NCI-H1105 treated with DMSO at 0.1 percent for 48 hours (cell line): ENCODE measurements at places on chromosomes 2 and 18.

- DNase-seq, result no peak
These were observed 64.4 kb downstream of the SP110 start for GRCh38 chr2:230155359-230155758.

DNA sequence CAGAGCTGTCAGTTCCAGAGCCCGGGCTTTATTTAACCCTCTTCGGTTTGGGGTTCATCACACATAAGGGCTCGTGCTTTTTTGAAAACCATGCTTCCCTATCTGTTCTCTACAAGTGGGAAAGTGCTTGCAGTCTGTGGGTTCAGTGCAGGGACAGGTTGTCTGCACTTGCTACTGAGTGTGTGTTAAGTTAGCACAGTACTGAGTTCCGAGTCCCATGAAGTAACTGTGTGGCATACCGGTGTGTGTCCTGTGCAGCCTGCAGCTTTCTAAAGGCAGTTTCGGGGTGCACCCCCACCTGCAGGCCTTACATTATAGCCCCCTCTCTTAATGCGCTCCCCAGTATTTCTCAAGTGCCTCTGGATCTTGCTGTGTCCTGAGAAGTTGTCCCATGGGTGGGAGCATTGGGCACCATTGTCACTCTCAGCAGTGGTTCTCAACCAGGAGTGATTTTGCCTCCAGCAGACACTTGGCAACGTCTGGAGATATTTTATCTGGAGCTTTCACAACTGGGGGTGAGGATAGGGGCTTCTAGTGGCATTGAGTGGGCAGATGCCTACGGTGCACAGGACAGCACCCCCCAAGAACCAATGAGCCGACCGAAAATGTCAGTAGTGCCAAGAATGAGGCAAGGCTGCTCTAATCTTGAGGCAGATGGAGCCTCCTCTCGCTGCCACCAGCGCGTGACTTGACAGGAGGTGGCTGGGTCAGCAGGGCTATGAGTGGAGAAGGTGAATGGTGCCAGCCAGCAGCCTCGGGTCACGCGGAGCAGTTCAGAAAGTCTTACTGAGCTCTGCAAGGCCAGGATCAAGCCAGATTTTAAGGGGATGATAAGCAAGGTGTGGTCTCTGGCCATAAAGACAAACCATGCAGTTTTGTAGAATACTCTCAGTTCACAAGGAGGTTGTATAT is 152.2 kb downstream of the SMAD7 start:
- no peak for DNase-seq

GRCh38 chr2:190340369-190340768 is 3.0 kb upstream of the INPP1 start:
- peak; percentile 8 for DNase-seq

GRCh38 chr2:30436859-30437435 is 10.1 kb upstream of the LCLAT1 start:
- DNase-seq, result no peak

DNA sequence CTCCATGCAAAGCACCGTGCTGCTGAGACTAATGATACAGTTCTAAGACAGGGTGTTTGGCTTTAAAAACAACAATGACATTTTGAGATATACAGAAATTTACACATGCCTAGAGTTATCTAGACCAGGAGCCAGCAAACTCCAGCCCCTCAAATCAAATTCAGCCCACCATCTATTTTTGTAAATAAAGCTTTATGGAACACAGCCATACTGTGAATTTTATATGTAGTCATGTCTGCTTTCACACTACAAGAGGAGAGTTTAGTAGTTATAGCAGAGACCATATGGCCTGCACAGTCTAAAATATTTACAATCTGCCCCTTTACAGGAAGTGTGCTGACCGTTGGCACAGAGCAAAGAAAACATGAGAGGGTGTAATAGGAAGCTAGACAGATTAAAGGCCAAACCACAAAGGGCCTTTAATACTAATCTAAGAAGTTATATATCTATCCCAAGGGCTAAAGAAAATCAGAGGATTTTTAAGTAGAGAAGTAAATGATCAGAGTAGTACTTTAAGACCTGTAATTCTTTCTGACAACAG is 39.4 kb downstream of the NBAS start:
- DNase-seq, result no peak

GRCh38 chr18:73340135-73340977 is 472.6 kb upstream of the NETO1 start:
- no peak for DNase-seq

GRCh38 chr2:102283996-102284395 is 27.4 kb upstream of the IL1RL1 start:
- no peak for DNase-seq

GRCh38 chr2:169066897-169067296 is 2.5 kb upstream of the DHRS9 start:
- DNase-seq, result no peak

- DNase-seq, result peak; percentile 33
These were observed 50.7 kb upstream of the HNRNPA3 start for GRCh38 chr2:177161741-177162460.

GRCh38 chr2:52594026-52594425 is 1173.6 kb upstream of the CHAC2 start:
- DNase-seq, result no peak

- peak; percentile 3 for DNase-seq
These were observed 345.7 kb downstream of the CYP26B1 start for GRCh38 chr2:71801969-71802368.

GRCh38 chr2:203656522-203657287 is 49.7 kb upstream of the CD28 start:
- no peak for DNase-seq

- no peak for DNase-seq
These were observed 10.5 kb upstream of the IKZF2 start for GRCh38 chr2:213161759-213162515.

GRCh38 chr2:170176212-170176611 is 1.7 kb upstream of the MYO3B start:
- no peak for DNase-seq

- no peak for DNase-seq
These were observed 39.2 kb upstream of the ACTR3 start for GRCh38 chr2:113850687-113851086.

DNA sequence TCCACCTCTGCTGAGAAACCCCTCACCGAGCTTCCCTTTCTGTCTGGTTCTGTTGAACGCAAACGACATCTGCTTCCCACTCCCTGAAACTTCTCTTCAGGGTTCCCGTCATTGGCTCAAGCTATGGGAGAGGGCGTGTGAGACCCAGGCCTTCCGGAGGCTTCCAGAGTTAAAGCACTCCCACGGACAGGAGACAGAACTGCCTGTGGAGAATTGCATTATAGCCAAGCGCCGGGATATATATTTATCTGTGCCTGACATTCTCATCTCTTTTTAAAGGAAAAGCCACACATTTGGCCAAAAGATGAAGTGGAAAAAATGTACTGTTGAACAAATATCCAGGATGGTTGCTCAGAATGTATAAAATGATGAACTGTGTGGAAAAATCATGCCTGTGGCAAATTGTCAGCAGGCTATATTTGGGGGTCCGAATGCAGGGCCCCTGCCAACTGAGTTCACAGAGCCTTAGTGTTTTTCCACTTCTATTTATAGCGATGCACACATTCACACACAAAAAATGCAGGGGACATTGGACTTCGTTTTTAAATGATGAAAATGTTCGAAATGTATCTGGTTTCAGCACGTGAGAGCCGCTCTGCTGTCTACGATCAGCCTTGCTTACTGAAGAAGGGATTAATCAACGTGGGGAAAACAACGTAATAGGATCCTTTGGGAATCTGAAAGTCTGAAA is 59.5 kb downstream of the E2F6 start:
- DNase-seq, result no peak

GRCh38 chr18:64720781-64721464 is 572.0 kb upstream of the LINC00305 start:
- DNase-seq, result no peak

GRCh38 chr2:109645412-109646184 is 31.4 kb downstream of the SOWAHC start:
- no peak for DNase-seq

DNA sequence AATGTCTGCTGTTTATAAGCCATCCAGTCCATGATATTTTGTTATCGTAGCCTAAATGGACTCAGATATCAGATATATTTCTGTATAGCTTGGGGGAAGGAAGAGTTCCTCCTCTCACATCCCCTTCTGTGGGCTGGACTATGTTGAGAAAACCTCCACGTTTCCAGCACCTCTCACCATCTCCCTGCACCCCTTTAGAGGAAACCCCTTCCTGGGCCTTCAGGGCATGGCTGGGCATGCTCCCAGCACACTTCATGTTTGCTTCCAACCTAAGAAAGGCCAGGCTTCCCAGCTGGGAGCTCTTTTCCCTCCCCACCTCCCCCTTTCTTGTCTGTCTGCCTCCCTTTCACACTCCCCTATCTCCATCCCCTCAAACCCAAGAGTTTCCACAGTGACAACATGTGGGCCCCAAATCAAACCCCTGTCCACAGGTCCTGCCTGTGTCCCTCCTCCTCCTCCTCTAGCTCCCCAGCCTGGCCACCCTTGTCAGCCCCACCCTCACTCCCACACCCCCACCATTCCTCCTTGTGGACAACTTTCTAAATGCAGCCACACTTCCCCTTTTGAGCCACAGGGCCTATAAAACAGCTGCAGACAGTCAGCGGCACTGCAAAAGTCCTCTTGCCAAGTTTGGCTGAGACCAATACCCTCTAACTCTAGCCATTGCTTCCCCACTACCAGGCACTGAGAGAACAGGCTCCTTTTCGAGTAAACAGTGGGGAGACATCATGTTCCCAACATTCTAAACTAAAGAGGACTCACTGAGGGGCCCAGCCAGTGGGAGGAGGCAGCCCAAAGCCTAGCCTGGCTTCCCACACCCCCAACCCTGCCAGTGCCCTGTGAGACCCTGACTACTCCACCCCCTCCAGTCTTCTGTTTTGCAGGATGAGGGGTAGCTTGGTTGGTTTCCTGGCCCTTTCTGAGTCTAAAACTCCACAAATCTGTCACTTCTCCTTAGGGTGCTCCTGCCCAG is 120.5 kb downstream of the ZFP36L2 start:
- no peak for DNase-seq

GRCh38 chr18:543447-544078 is 36.6 kb upstream of the CETN1 start:
- no peak for DNase-seq

- no peak for DNase-seq
These were observed 19.3 kb upstream of the PDE1A start for GRCh38 chr2:182446087-182446486.

GRCh38 chr2:232138441-232138840 is 176.9 kb downstream of the DIS3L2 start:
- DNase-seq, result no peak

DNA sequence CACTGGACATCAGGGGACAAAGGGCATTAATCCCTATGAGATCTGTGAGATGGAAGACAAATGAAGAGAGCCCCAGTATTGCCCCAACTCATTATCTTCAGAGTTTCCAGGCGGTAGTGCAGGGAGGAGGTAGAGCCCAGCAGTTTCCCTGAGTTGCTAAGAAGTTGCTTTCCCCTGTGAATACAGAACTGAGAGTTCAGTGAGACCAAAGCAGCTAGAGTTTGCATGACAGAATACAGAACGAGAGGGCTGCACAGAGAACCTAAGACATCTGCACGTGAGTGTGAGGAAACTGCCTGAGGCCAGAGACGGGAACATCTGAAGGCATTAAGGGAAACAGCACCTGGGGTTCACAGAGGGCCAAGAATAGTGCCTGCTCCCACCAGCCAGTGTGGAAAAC is 18.1 kb upstream of the PGAP1 start:
- DNase-seq, result no peak

DNA sequence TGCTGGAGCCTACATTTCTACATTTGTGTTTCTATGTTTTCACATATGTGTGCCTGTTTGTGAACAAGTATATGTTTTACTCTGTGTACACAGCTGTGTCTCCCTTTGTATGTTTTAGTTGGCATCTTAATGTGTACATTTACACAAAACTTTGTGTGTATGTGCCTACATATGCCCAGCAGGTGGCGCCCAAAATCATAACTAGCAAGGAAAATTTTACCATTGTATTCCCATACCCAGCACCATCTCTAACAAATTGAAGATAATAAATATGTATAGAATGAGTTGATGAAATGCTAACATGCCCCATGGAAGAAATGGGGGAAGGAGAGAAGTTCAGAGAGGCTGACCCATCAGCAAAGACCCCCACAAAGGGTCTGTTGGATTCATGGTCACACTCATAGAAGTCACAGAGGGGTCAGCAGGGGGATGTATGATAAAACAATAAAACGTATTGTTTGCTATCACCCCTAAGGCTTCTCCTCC is 48.1 kb downstream of the PKDCC start:
- DNase-seq, result peak; percentile 60

DNA sequence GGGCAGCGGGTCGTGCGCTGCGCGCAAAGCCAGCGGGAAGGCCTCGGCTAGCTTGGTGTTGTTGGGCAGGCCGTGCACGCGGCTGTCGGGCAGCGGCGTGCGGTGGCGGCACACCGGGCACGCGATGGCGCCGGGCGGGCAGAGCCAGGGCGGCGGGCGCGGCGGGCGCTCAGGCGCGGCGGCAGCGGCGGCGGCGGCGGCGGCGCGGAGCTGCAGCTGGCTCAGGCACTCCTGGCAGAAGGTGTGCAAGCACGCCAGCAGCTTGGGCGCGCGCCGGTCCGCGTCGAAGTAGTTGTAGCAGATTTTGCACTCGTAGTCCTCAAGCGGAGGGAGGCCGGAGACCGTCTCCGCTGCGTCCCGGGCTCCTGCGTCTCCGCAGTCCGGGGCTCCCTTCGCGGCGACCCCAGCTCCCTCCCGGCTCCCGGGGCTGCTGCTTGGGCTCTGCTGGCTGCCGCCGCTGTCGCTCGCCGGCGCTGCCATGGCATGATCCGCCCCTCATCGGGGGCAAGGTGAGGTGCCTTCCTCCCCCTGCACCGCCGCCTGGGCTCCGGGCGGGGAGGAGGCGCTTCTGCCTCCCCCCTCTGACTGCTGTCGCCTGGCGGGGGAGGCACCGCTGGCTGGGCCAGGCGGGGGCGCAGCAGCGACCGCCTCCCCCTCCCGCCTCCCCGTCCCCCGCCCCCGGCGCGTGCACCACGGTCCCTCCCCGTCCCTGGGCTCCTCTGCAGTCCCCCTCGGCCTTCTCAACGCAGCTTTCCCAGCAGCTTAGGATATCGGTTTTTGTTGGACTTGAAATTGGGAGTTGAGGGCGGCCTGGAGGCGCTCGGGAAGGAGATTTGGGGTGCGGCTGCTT is 21.0 kb upstream of the PAX3 start:
- peak; percentile 58 for DNase-seq

DNA sequence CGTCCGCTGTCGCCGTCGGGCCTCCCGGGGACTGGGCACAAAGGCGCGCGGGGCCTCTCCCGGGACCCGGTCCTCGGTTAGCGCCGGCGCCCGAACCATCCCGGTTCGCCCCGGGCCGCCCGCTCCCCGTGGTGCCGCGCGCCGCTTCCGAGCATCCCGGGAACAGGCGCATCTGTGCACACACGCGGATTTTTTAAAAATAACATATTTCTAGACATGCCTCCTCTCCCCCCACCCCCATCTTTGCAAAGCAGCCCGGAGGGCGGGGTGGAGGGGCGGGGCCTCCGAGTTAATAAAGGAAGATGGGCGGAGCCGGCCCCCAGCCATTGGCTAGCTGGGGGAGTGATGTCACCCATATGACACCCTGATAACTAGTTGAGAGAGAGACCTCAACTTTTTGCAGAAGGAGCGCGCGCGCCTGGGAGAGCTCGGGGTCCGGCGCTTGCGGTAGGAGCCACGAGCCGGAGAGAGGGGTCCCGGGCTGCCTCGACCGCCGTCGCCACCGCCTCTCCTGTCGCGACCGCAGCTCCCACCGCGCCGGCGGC is at the start of gene SOX11:
Gene SOX11 (plus strand): TSS at position 400 of the 545 bp plus-strand sequence. CDS start 338 bp downstream, outside the sequence.
- DNase-seq, result peak; percentile 76

GRCh38 chr2:127872354-127872753 is 13.4 kb downstream of the AMMECR1L start:
- no peak for DNase-seq
